ENCODE measurements at places on chromosomes 4 and X. TPM values are rescaled to one million over a fixed set of nuclear protein-coding genes. Genes with fewer than 3 reads are reported as not detected.
A peak's percentile ranks its signal among the peaks of the same experiment; 100 is the strongest.

GRCh38 chrX:137025930-137026329 is 7.9 kb downstream of the GPR101 start:
- DNase-seq = no peak

- no peak for DNase-seq
These were observed 595.4 kb upstream of the AGA start for GRCh38 chr4:178037459-178038214.

DNA sequence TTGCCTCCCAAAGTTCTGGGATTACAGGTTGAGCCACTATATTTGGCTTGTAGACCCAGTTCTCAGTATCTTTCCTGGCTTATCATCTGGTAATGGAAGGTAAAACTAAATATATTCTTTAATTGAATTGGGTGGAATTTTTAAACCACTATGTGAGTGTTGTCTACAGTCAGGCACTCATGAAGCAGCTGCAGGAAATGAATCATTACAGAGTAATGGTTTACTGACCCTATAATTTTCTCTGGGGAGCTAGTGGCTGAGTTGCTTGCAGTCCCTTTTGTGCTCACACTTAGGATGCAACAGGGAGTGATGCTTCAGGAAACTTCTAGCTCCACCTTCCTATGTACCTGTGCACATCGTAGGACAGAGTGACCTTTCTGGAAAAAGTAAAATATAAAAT is 4.1 kb upstream of the UGT2B7 start:
- no peak for DNase-seq

DNA sequence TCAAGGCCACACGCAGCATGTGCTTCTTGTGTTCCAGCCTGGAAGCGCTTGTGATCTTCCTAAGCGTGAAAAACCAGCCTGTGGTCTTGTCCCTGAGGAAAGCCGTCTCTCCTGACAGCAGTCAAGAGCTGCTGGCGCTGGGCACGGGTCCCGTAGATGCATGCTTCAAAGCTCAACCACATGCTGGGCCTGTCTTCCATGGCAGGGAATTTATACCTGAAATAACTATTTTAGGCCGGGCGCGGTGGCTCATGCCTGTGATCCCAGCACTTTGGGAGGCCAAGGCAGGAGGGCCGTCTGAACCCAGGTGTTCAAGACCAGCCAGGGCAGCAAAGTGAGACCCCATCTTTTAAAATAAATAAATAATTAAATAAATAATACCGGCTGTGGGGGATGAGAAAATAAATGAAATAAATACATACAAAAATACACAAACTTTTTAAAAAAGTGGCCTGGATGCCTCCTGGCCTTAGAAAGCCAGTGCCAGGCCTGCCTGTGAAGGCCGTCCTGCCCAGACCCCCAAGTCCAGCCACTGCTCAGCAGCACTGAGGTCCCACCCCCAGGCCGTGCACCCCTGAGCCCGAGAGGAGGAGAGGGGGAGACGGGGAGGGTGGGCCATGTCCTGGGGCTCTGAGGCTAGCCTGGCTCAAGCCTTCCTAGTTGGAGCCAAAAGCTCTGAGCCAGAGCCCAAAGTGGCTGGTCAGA is 10.4 kb downstream of the LRPAP1 start:
- no peak for DNase-seq

FGFR3 gene
- total RNA-seq = 2.5 TPM

- no peak for DNase-seq
These were observed 20.9 kb downstream of the MPP1 start for GRCh38 chrX:154784149-154784995.

ADAD1 gene
- not detected for total RNA-seq

- DNase-seq = no peak
These were observed 160 bp downstream of the LCORL start for GRCh38 chr4:18021470-18021719.

- no peak for DNase-seq
These were observed 186.1 kb upstream of the PSAPL1 start for GRCh38 chr4:7620814-7621176.

NR3C2 gene
- 0.21 TPM for total RNA-seq

DNA sequence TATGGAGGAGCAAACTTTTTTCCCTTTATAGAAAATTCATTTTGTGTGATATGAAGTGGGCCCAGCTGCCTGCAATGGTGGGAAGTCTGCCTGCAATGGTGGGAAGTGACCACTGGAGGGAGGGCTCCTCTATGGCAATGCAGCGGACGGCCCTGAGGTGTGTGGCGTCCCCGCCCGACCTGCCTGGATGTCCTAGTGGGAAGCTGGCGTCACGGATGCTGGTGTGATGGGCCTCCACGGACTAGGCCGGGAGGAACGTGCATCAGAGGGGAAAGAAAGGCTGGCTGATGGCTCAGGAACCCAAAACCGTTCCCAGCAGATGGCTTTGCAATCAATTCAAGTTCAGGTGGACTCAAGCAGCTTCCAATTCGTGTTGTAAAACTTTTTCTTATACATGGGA is 177.9 kb downstream of the AFAP1 start:
- peak; percentile 28 for DNase-seq

GRCh38 chr4:137451172-137451825 is 81.0 kb downstream of the PCDH18 start:
- DNase-seq = no peak

DNA sequence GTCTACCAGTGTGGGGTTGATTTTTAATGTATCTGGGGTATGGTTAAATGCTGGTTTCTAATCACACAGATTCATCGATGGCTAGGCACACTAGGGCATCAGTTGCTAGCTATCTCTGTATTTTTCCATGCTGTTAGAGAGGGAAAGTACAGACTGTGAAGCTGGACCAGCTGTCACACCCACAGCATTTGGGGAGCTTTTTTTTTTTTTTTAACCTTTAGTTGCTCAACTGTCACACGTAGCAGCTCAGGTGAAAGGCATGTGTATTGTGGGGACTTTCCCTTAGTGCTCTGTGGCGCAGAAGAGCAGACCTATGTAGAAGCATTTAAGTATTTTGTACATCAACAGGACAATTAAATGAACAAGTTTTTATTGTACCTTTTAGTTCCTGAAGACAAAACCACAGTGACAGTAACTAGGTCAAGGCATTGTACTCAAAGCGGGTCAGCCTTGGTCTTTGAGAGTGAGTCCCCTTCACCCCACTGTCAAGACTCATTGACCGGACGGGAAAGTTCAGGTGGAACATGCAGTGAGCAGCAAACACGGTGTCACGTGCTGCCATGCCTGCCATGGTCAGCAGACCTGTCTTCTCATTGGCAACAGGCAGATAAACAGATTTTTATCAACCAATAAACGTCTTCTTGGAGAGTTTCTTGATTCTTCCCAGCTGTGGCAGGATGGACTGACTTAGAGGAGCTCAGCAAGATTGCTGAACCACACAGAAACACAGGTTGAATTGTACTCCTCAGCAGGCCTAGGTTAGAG is 65.3 kb downstream of the CASP3 start:
- no peak for DNase-seq

GRCh38 chr4:140233791-140234696 is 80.1 kb upstream of the MAML3 start:
- peak; percentile 45 for DNase-seq

DNA sequence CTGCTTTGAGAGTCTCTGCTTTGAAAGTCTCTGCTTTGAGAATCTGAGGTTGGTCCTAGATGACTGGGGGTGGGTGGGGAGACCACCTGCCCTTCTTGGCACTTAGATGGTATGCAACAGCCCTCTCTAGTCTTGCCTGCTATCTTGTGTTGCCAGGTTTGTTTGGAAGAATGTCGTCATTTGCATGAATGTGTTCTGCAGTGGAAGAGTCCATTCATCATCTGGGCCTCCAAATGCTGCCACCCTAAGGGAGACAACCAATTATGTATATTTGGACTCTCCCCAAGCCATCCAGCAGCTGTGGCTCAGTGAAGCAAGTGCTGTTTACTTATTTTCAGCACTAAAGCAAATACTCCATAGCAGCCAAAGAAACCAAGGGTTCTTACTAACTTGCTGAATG is 44.6 kb upstream of the TRPC5OS start:
- no peak for DNase-seq

DNA sequence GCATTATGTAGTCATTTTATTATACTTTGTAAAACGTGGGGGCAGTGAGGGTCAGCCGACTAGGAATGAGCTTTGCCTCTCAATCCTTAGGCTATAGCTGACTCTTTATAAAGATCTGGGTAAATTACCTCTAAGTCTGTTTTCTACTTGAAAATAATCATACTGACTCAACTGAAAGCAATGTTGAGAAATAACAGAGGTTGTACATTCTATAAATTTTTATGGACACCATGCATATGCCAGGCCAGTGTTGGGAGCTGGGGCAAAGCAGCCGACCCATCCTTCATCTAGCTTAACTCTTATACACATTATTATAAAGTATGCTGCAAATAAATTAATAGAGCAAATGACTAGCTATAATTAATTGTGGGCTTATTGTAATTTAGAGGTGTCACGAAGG is 2.2 kb upstream of the DCUN1D4 start:
- no peak for DNase-seq

DNA sequence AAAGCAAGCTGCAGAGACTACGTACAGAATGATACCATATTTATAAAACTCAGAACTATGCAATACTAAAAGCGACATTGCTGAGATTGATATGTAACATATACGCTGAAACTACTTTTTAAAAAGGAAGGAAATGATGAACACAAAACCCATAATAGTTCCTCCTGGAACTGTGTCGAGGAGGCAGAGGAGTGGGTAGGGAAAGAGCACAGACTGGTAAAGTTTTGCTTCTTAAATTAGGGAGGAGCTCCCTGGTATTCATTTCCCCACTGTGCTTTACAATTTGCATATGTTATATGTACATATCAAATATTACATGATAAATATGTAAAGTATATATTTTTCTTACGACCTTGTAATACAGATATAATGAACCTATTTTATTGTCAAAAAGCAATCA is 13.9 kb downstream of the UFSP2 start:
- no peak for DNase-seq

- DNase-seq = no peak
These were observed 115.7 kb upstream of the GPC4 start for GRCh38 chrX:133530960-133531359.

GRCh38 chrX:26871967-26872366 is 591.2 kb downstream of the PPP4R3C start:
- no peak for DNase-seq

- no peak for DNase-seq
These were observed 44.2 kb downstream of the SH3RF1 start for GRCh38 chr4:169226565-169226964.

- no peak for DNase-seq
These were observed 147.9 kb upstream of the FAM47A start for GRCh38 chrX:34279866-34280560.

DNA sequence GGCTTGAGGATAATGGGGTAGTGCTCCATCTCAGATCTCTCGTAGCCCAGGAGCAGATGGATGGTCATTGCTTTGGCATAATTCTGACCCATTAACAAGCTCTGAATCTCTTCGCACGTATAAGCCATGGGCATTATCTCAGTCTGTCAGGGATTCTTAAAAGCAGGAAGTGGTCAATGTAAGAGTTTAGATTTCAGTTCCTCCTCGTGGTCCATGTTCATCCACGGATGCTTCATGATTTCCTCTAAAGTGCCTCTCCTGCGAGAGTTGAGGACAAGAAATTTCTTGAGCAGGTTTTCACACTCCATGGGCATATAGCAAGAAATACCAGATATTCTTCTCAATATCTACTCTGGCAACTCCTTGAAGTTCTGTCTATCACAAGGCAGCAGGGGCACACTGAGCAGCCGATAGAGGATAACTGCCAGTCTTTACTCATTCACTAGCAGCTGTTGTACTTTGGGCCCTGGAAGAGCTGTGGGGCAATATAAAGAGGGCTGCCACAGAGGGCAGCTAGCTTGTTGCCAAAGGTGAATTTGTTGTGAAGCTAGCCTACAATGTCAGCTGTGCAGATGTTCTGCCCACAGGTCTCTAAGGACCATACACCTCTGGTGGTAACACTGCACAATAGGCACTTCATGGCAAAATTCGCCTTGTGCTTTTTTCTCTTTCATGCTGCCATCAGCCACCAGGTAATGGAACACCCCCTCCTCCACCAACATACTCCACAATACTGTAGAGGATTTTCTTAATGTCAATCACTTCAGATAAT is 52.0 kb upstream of the WDR17 start:
- DNase-seq = no peak

GRCh38 chr4:103998756-103999155 is 279.0 kb upstream of the TACR3 start:
- DNase-seq = peak; percentile 53

GRCh38 chr4:147398556-147398955 is 82.3 kb upstream of the EDNRA start:
- DNase-seq = no peak

- DNase-seq = no peak
These were observed 76.8 kb upstream of the PSAPL1 start for GRCh38 chr4:7511525-7511924.

GRCh38 chrX:21912220-21912619 is 28.3 kb upstream of the SMS start:
- DNase-seq = no peak

- DNase-seq = no peak
These were observed 26.3 kb upstream of the TMEM131L start for GRCh38 chr4:153439831-153440230.

DNA sequence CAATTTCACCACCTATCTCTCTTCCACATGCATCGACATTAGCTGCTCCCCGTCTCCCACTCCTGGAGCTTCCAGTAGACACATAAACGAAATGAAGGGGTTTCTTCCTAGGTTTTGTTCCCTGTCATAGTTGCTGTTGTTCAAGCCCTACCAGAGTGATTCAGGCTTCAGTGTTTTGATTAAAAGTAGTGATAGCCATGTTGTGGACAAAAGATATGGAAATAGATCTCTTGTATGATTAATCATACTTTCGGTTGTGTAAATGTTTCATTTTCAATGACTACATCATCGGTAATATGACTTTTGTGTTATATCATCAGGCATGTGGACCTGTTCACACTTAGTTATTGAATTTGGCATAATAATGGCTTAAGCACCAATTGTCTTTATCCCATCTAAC is 96.5 kb upstream of the KLF3 start:
- no peak for DNase-seq

DNA sequence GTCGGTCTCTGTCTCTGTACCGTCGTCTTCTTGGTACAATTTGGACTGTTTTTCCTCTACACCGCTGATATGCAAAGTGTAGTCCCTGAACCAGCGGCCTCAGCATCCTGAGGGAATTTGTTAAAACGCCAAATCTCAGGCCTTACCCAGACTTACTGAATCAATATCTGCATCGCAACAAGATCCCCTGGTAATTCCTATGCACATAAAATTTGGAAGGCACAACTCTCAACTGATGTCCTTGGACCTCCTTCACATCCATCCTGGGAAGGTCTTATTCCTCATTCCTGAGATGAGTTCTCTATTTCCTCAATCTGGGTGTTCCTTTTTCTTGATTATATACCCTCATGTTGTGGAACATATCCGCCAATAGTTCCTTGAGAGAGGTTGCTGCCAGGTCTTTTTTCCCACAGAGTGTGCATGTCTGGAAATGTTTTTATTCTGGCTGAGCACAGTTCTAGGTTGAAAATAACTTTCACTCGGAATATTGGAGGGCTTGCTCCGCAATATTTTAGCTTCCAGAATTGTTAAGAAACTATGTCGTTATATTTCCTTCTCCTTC is 738 bp upstream of the HPF1 start:
- no peak for DNase-seq

SRPX2 gene
- 5.3 TPM for total RNA-seq

Measured in MCF 10A (cell line).